ENCODE measurements at places on chromosomes 11 and 22.

GRCh38 chr22:28907311-28908008 is 24.1 kb downstream of the ZNRF3 start:
- no peak for DNase-seq

- DNase-seq: no peak
Observed at GRCh38 chr11:112128483-112129121, 35.3 kb downstream of the IL18 start.

GRCh38 chr22:49205483-49205800 is 622.2 kb downstream of the BRD1 start:
- DNase-seq: no peak

DNA sequence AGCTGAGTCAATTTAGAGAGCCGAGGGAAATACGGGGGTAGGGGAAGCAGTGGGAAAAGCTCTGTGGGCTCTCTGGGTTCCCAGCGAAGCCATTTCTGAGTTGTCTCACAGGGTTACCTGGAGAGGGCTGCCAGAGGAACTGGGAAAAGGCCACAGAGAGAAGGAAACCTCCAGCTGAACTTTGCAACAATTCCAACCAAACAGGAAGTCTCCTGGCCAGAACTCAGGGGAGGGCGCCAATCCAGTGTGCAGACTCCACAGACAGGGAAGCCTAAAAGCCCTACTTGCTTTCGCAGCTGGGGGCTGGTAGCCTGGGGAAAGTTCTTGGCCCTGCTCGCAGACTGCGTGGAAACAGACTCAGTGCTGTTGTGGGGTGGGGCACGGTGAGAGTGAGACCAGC is 23.1 kb upstream of the GNAZ start:
- DNase-seq: no peak

DNA sequence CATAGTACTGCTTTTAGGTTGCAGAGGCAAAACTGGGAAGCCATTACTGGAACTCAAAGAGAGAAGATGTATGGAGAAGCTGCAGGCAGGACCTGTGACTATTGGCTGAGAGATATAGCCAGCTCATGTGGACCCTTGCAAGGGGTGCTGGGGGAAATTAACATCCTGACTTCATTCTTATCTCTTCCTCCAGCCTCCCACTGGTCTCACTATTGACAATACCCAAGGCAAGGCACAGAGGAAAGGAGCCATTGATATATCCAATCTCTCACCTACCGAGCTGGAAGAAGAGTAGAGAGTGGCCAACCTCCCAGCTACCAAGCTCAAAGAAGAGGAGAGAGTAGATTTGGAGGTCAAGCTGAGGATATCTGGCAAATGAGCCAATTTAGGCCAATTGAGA is 36.8 kb upstream of the ZBED5 start:
- DNase-seq: no peak

- DNase-seq: no peak
Observed at GRCh38 chr22:29998627-29999384, 81.5 kb upstream of the HORMAD2 start.

DNA sequence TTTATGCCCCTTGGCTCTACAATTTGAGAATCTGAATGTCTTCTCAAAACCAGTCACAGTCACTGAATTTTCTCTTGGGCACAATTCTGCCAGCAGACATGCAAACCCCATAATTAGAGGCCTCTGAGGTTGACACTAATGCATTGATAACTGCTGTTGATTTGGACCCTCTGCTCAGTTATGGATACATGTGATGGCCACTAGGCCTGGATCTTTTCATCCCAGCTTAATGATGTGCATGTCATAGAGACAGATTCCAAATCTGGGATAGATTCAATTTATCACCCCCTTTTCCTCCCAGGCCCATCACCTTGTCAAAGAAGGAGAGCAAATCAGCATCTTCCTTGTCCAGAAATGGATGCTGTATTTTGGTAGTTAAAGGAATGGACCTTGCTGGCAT is 92.2 kb downstream of the C11orf91 start:
- DNase-seq: no peak

DNA sequence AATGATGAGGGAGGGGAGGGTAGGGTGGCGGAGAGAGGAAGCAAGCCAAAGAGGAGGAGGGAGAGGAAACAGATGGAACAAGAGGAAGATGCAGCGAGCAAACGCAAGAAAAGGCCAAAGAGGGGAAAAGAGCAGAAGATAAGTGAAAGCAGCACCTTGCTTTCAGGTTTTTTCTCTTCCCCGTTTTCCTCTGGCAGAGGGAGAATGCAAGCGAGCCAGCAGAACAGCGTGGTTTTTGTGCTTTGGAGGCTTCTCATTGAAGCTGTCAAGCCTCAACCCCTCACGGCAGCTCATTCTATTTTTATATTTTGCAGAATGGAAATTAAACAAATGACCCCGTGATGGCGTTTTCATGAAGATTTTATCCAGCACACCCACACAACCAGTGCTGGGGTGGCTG is 67.1 kb upstream of the GRAMD1B start:
- DNase-seq: no peak

GRCh38 chr11:129086976-129087375 is 105.1 kb downstream of the ARHGAP32 start:
- no peak for DNase-seq

- DNase-seq: no peak
Observed at GRCh38 chr11:10640308-10640707, 53.2 kb downstream of the IRAG1 start.

GRCh38 chr11:125401746-125402145 is 94.3 kb downstream of the FEZ1 start:
- DNase-seq: no peak

GRCh38 chr11:73372375-73372993 is 3.7 kb upstream of the RELT start:
- DNase-seq: peak; percentile 34

DNA sequence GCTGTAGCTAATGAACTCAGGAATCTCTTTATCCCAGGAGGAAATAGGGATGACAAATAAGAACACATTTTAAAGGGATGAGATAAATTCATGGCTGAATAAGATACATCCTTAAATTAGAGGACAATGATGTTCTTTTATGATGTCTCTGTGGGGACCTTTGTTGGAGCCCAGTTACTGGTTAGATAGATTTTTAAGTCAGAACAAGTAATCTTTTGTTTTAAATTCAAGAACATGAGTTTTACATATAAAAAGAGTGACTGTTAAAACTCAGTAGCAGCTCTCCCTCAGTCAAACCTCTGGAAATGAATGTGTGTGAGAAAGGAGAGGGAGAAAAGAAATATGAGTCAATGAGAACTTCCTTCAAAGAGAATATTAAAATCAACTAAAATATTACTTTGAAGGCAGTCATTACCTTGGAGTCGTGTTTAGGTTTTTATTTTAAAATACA is 241.6 kb downstream of the SWAP70 start:
- no peak for DNase-seq

GRCh38 chr11:96538622-96539021 is 148.8 kb downstream of the JRKL start:
- DNase-seq: no peak

- DNase-seq: no peak
Observed at GRCh38 chr11:37264783-37265182, 666.7 kb upstream of the RAG2 start.

- DNase-seq: no peak
Observed at GRCh38 chr11:26702406-26702805, 19.5 kb downstream of the SLC5A12 start.

- no peak for DNase-seq
Observed at GRCh38 chr11:67261946-67262681, 4.2 kb upstream of the GRK2 start.

DNA sequence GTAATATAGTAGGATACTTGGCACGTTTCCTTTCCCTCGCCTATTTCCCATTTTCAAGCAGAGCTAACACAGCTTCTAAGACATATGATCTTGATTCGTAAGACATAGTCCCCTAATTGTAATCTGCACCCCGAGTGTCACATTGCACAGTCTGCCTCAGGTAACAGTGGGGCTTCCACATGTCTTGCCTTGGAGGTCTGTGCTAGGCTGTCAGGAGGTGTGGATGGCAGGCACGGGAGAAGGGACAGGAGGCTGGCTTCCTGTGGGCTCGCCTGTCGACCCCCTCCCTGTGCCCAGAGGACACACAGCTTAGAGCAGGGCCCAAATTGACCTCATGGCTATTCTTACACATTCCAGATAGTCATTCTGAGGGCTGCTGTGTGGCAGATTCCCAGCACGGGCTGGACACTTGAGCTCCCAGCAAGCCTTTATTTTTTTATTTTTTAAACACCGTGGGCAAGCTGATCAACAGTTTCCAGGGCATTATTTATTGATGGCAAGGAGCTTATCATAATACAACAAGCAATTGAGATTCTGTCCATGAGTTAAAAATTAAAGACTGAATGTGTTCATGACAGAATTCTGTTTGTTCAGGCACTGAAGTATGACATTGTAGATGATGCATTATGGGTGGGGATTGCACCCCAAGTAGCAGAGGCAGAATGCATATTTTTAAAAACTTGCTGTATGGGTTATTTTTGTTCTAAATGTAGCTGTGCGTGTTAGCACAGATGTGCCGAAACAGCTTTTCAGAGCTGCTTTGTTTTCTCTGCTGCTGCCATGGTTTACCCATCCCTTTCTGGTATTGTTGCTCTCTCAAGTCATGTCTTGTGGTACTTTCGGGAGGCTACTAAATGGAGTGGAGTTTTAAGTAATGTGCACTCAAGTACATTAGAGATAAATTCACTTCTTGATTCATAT is 113.0 kb downstream of the ATXN10 start:
- no peak for DNase-seq

- no peak for DNase-seq
Observed at GRCh38 chr11:129695571-129696308, 119.9 kb upstream of the TMEM45B start.

DNA sequence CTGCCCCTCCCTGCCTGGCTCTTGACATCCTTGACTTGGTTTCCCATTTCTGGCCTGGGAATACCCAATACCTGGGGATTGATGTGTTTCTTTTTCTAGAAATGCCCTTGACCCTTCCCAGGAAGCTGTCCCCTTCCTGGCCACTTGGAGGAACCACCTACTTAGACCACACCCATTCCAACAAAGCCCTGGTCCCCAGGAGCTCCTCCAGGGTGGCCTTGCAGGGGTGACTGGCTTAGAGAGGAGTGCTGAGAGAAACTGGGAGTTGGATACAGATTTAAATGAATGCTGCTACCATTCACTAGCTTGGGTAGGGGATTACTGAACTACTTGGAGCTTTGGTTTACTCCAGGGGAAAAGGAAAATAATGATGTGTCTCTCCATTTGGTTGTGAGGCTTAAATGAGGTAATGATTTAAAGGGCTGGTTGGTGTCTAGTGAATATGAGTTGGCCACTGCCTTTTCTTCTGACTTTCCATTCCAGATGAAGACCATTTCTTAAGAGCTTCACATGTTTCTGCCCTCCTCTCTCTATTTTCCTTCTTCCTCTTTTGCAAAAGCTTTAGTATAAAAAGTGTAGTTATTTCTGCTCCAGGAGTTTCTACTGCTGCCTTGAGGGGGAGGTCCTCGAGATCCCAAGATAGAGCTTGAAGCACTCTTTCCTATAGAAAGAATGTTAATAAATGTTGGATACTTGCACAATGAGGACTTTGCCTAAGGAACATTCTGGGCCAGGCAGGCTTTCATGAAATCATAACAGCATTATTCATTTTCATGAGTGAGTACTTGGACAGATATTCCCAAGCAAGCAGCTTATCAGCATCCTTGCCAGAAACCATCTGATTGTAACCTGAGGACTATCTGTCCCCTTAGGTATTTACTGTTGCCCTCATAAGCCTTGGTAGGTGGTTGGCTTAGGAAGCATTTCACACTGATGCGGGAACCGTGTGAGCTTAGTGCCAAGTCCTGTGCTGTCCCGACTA is 22.4 kb downstream of the PANX1 start:
- no peak for DNase-seq

DNA sequence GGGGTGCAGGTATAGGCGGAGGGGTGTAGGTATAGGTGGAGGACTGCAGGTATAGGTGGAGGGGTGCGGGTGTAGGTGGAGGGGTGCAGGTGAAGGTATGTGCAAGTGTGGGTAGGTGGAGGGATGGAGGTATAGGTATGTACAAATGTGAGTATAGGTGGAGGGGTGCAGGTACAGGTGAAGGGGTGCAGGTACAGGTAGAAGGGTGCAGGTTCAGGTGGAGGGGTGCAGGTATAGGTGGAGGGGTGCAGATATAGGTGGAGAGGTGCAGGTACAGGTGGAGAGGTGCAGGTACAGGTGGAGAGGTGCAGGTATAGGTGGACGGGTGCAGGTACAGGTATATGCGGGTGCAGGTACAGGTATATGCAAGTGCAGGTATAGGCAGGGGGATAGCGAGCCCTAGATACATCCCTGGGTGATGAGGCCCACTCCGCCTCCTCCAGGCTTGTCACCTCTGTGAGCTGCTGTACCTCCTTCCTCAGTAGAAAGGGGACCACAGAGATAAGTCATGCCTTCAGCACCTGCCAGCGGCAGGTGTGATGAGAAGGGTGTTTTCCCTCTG is 17.2 kb downstream of the LINC01488 start:
- no peak for DNase-seq

- DNase-seq: no peak
Observed at GRCh38 chr11:27076121-27076589, 35.5 kb downstream of the BBOX1 start.

DNA sequence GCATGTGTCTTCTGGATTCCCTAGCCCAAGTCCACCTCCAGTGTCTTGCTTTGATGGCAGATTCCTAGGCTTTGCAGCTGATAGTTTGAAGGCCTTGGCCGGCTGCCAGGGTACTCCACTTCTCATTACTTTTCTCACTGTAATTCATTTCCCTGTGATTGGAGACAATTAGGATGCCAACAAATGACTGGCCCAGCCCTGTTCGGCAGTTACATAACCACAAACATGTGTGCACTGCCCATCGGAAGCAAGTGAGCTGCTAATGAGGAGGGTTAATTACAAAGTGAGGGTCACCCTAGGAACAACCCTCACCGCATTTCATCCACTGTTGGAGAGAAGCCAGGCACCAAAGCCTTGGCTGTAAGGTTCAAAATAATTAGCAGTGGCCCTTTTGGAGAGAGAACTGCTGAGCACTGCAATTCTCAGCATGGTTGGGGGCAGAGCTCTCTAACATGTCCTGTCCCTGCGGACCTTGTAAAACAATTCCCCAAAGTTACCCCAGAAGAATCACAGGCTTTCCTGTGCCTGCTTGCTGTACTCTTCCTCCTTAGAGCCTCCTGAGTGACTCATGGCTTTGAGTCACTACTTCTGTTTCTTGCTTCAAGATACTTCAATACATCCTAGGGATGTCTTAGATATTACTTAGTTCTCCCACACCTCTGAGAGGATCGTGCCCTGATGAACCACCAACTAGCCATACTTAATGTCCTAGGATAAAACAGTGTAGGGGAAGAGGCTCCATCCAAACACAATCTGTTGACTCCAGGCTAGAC is 109.7 kb upstream of the GALNT18 start:
- DNase-seq: no peak
